ENCODE measurements at places on chromosomes 1 and 21. TPM values are rescaled to one million over a fixed set of nuclear protein-coding genes. Genes with fewer than 3 reads are reported as not detected.
A peak's percentile ranks its signal among the peaks of the same experiment; 100 is the strongest.

ADAMTSL4 gene
- 164 TPM for total RNA-seq

DNA sequence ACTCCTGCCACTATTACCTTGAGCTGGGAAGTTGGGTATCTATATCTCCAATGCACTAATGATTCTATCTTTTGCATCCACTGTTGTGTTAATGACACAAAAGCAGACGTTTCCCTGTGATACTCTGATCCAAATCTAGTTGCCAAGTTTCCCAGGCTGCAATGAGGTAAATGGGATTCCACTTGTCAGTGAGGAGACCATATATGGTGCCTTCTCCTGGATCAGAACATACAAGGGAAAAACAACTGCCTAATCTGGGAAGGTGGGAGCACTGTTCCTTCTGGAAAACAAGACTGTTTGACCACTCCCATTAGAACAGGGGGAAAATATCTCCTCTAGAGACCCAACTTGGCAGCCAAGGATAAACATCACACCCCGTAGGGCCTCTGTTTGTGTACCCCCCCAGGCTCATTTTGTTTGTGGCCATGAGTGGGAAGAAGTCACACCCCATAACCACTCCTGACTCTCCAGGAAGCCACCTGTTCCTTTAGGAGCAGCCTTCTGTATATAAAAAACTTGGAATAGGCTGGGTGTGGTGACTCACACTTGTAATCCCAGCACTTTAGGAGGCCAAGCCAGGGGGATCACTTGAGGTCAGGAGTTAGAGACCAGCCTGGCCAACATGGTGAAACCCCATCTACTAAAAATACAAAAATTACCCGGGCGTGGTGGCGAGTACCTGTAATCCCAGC is 28.5 kb upstream of the SLC6A9 start:
- no peaks in the 10 kb centered on the region for H3K4me1 ChIP-seq
- no peak overlapping the region for H3K27ac ChIP-seq
- DNase-seq: no peak
- H3K36me3 ChIP-seq: no peaks in the 10 kb centered on the region
- H3K27me3 ChIP-seq: no peaks in the 10 kb centered on the region

DNA sequence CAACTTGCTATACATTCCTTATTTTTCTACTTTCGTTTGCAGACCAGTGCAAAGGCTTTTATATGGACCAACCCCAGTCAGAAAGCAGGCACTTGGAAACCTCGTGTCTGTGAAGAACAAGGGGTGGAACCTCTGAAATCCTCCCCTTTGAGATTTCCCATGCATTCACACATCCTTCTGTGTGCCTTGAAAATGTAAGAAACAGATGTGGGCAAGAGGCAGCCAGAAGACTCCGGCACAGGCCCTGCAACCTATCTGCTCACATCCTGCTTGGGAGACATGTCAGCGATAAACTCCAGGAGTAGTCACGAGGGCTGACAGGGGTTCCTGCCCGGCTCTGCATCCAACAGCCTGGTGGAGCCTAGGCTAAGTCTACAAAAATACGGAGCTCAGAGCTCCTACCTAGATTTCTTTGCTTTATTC is 42.5 kb downstream of the ETS2 start:
- H3K4me3 ChIP-seq: no peak overlapping the region
- DNase-seq: no peak
- no peak overlapping the region for H3K27ac ChIP-seq
- H3K27me3 ChIP-seq: no peaks in the 10 kb centered on the region

TRIM62 gene
- 6.5 TPM for total RNA-seq

GRCh38 chr1:109640285-109640865 is 15.5 kb upstream of the GSTM4 start:
- no peak overlapping the region for H3K27ac ChIP-seq
- H3K36me3 ChIP-seq: no peaks in the 10 kb centered on the region
- peak; percentile 89 for DNase-seq
- peaks cover 13% of the 10 kb centered on the region for H3K4me1 ChIP-seq

HPCAL4 gene
- total RNA-seq: 0.41 TPM

DNA sequence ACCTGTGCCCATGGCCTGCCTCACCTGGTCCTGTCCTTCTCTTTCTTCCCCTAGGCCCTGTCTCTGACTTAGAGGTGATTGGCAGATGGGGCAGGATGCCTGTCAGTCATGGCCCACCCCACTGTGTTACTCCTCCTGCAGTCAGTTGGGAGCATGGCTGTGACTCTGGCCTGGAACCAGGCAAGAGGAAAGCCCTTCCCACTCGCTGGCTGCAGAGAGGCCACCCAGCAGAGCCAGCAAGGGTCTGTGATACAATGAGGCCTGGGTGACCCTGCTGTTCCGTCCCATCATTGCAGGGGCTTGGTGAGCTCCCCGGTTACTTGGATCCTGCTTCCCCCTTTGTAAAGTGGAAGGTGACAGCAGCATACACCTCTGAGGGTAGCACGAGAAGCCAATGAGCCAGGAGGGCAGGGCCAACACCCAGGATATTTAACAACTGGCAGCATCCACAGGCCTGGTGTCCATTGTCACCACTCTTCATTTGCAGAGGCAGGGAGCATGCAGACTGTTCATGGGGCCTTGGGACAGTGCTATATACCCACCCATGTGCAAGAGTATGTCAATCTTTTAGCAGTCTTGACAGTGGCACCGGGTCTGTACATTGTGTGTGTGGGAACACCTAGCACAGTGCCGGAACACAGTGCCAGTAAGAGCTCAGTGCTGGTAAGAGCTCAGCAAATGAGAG is 191.0 kb upstream of the C1orf174 start:
- H3K27me3 ChIP-seq: peaks cover 6% of the 10 kb centered on the region
- no peak overlapping the region for H3K4me3 ChIP-seq
- no peak for DNase-seq
- H3K4me1 ChIP-seq: no peaks in the 10 kb centered on the region
- H3K36me3 ChIP-seq: no peaks in the 10 kb centered on the region
- H3K27ac ChIP-seq: no peak overlapping the region

DNA sequence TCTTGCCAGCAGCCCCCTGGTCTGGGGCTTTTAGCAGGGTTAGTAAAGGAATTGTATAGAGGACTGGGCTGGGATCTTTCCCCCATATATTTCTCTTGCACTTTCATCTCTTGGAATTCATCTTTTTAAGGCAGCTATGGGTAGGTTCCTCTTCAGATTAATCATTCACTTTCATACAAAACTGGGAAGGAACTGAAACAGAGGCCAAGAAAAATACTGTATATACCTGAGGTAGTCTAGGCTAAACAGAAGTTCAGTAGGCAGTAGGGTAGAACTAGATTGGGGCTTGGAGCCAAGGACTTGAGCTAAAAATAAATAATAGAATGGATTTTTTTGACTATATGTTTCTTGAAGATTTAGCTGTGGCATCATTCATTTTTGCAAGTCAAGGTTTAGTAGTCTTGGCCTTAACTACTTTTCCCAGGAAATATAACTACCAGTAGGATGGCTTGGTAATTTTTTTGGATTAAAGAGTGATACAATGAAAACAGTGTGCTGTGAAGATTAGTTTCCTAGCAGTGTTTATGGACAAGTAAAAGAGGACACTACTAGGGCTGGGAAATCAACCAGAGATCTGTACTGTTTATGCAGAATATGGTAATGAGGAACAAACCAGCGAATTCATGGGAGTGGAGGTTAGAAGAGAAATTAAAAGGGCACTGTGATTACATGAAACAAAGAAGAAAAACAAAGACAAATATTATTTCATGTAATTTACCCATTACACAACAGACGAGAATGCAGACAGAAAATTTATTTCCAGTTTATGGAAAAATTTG is 50.9 kb upstream of the PTGS2 start:
- no peaks in the 10 kb centered on the region for H3K4me1 ChIP-seq
- H3K4me3 ChIP-seq: no peak overlapping the region
- H3K27ac ChIP-seq: no peak overlapping the region

- DNase-seq: no peak
- H3K4me1 ChIP-seq: no peaks in the 10 kb centered on the region
- H3K27me3 ChIP-seq: no peaks in the 10 kb centered on the region
- no peak overlapping the region for H3K27ac ChIP-seq
These were observed 70.5 kb upstream of the DMRTA2 start for GRCh38 chr1:50493710-50494109.

DNA sequence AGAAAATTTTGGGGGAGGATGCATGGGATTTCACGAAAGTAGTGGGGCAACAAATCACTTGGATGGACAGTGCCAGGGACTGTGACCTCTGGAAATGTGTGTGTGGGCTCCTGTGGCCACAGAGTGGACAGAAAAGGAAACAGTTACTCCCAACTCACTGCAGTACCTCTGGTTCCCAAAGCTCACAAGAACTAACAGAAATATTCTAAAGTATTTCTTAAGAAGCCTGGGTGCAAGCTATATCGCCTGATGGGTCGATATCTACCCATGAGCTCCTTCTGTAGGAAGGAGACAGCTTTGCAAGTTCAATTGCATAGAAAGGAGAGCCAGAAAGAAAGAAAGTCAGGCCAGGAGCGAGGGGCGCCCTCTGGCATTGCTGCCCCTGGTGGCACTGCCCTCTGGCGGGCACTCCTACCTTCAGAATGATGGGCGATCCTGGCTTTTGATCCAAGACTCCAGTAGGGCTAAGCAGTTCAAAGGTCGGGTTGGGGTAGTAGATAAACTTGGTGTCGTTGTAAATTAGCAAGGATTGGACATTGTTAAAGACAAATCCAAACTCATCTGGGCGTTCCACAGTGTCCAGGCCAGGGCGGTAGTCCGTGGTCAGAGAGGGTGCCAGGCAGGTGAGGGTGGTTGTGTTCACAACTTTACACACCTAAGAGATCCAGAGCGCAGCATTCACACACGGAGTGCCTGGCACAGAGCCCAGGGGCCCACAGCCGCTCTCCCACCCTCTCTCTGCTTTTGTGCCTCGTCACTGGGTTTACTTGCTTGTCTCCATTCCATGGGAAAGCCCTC is 134.7 kb upstream of the CD34 start:
- no peak overlapping the region for H3K4me3 ChIP-seq
- DNase-seq: no peak
- H3K27me3 ChIP-seq: no peaks in the 10 kb centered on the region
- H3K36me3 ChIP-seq: peaks cover 83% of the 10 kb centered on the region
- H3K4me1 ChIP-seq: peaks cover 30% of the 10 kb centered on the region

RAP1GAP gene
- 33.7 TPM for total RNA-seq

DNA sequence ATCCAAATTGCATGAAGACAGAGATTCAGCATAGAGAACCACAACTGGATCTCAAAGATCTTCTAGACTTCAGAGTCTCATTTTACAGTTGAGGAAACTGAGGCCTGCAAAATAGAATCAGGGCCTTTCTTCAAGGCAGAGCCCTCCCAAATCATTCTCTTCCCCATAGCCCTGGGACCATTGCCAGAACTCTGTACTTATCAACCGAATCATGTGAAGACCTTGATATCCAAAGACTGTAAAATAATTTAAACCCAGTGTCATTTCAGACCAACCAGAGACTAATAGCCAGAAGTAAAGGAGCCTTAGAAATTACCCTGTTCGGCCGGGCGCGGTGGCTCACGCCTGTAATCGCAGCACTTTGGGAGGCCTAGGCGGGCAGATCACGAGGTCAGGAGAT is 90.1 kb downstream of the DTL start:
- no peaks in the 10 kb centered on the region for H3K27me3 ChIP-seq
- peaks cover 12% of the 10 kb centered on the region for H3K4me1 ChIP-seq
- no peak overlapping the region for H3K27ac ChIP-seq
- no peaks in the 10 kb centered on the region for H3K36me3 ChIP-seq
- H3K4me3 ChIP-seq: no peak overlapping the region

DNA sequence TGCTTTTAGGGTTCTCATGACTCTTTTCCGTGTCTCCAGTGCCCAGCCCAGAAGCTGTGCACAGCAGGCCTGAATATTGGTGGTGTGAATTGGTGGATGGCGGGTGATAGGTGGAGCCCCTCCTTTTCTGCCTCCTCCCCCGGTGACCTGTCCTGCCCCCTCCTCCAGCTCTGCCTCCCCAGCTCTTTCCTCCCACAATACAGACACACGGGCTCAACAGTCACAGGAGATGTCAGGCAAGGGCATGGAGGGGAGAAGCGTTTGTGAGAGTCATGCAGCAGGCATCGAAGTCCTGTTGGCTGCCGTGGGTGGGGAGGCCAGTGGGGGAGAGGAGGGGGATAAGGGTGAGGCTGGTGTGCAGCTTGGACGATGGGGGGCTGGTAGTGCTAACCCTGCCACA is 17.3 kb upstream of the TTC4 start:
- no peak overlapping the region for H3K4me3 ChIP-seq
- H3K27ac ChIP-seq: no peak overlapping the region
- H3K36me3 ChIP-seq: no peaks in the 10 kb centered on the region
- no peaks in the 10 kb centered on the region for H3K4me1 ChIP-seq
- no peaks in the 10 kb centered on the region for H3K27me3 ChIP-seq
- no peak for DNase-seq

GRCh38 chr1:182684116-182684828 is at the start of gene RGS8:
Gene RGS8, minus strand, starts transcription at chr1:182684587. Its CDS starts 14,938 bp downstream, at chr1:182669649.
- no peaks in the 10 kb centered on the region for H3K4me1 ChIP-seq
- DNase-seq: no peak
- no peaks in the 10 kb centered on the region for H3K36me3 ChIP-seq
- H3K4me3 ChIP-seq: no peak within 1 kb of the TSS

SMCP gene
- not detected for total RNA-seq

- no peak for DNase-seq
- no peaks in the 10 kb centered on the region for H3K4me1 ChIP-seq
- no peak overlapping the region for H3K27ac ChIP-seq
- no peaks in the 10 kb centered on the region for H3K27me3 ChIP-seq
- H3K4me3 ChIP-seq: no peak overlapping the region
These were observed 138.3 kb upstream of the GALNT2 start for GRCh38 chr1:229928767-229929166.

SPRR1B gene
- total RNA-seq: not detected

CYYR1 gene
- 28.1 TPM for total RNA-seq

CCDC181 gene
- total RNA-seq: 1.4 TPM

GRCh38 chr1:204782118-204782700 is 88.5 kb upstream of the NFASC start:
- DNase-seq: no peak
- no peaks in the 10 kb centered on the region for H3K4me1 ChIP-seq
- H3K27ac ChIP-seq: no peak overlapping the region
- no peaks in the 10 kb centered on the region for H3K36me3 ChIP-seq
- peaks cover 6% of the 10 kb centered on the region for H3K27me3 ChIP-seq

GRCh38 chr1:239368436-239369109 is 17.8 kb upstream of the CHRM3 start:
- no peaks in the 10 kb centered on the region for H3K27me3 ChIP-seq
- no peak overlapping the region for H3K27ac ChIP-seq
- no peaks in the 10 kb centered on the region for H3K4me1 ChIP-seq
- no peak overlapping the region for H3K4me3 ChIP-seq
- DNase-seq: no peak

Measured in lower lobe of right lung (tissue), 2 donors.